ENCODE measurements at places on chromosomes 5 and 9. TPM values are rescaled to one million over a fixed set of nuclear protein-coding genes. Genes with fewer than 3 reads are reported as not detected.
A peak's percentile ranks its signal among the peaks of the same experiment; 100 is the strongest.

Gene NR2F1-AS1
- total RNA-seq, result not detected

Gene CER1
- total RNA-seq, result not detected

Gene PCDHGA4
- 0.20 TPM for total RNA-seq

Gene SLC34A1
- 0.19 TPM for total RNA-seq

Gene CDH6
- total RNA-seq, result not detected

Gene OR1J1
- not detected for total RNA-seq

Gene PCDHB8
- not detected for total RNA-seq

Gene LCN1
- total RNA-seq, result not detected

Gene PRLR
- 0.14 TPM for total RNA-seq

Gene IL9
- not detected for total RNA-seq

Gene CNTNAP3B
- total RNA-seq, result not detected

- H3K27ac ChIP-seq, result peak overlapping the region; percentile 29
- no peak overlapping the region for H3K4me3 ChIP-seq
- peaks cover 25% of the 10 kb centered on the region for H3K4me1 ChIP-seq
- H3K27me3 ChIP-seq, result no peaks in the 10 kb centered on the region
Observed at GRCh38 chr9:89350988-89351557, 32.8 kb downstream of the SECISBP2 start.

DNA sequence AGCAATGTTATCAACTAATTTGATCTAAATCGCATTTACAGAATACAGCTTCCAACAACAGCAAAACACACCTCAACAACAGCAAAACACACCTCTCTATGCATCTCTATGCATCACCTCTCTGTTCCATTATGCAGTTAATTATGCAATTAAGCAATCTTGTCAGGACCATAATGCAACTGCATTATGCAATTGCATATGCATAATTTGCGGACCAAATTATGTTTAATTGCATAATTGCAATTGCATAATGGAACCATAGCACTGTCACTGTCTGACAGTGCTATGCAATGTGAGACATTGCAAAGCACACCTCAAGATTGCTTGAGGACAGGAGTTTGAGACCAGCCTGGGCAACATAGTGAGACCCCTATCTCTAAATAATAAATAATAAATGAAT lies 80.4 kb upstream of the PRSS3 start:
- H3K27me3 ChIP-seq, result peaks cover 31% of the 10 kb centered on the region
- H3K36me3 ChIP-seq, result no peaks in the 10 kb centered on the region
- no peak overlapping the region for H3K4me3 ChIP-seq
- no peaks in the 10 kb centered on the region for H3K4me1 ChIP-seq
- no peak for DNase-seq

DNA sequence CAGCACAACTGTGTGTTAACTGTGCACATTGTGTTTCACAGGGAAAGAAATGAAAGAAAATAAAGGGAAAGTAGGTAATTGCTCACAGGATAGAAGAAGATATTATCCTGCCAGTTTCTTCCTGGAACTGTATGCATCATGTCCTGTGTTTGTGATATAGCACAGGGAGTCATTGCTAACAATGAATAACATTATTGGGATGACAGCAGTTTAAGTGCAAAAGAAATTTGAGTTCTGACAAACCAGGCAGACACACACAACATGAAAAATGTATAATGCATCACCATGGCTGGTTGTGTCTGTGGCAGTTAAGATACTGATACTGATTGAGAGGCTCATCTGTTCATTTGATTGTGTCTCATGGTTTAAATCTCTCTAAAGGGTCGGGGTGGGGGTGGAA lies 145.4 kb downstream of the SPATA31D1 start:
- no peak overlapping the region for H3K27ac ChIP-seq
- no peaks in the 10 kb centered on the region for H3K36me3 ChIP-seq
- H3K27me3 ChIP-seq, result no peaks in the 10 kb centered on the region
- no peak overlapping the region for H3K4me3 ChIP-seq
- DNase-seq, result no peak

GRCh38 chr5:172216345-172216744 lies 22.4 kb downstream of the EFCAB9 start:
- H3K4me1 ChIP-seq, result no peaks in the 10 kb centered on the region
- DNase-seq, result no peak
- no peak overlapping the region for H3K27ac ChIP-seq
- H3K27me3 ChIP-seq, result no peaks in the 10 kb centered on the region
- H3K36me3 ChIP-seq, result peaks cover 44% of the 10 kb centered on the region

GRCh38 chr5:155815248-155815647 lies 511.7 kb upstream of the SGCD start:
- H3K4me1 ChIP-seq, result no peaks in the 10 kb centered on the region
- DNase-seq, result no peak
- H3K27ac ChIP-seq, result no peak overlapping the region
- H3K36me3 ChIP-seq, result no peaks in the 10 kb centered on the region
- H3K4me3 ChIP-seq, result no peak overlapping the region
- H3K27me3 ChIP-seq, result no peaks in the 10 kb centered on the region

DNA sequence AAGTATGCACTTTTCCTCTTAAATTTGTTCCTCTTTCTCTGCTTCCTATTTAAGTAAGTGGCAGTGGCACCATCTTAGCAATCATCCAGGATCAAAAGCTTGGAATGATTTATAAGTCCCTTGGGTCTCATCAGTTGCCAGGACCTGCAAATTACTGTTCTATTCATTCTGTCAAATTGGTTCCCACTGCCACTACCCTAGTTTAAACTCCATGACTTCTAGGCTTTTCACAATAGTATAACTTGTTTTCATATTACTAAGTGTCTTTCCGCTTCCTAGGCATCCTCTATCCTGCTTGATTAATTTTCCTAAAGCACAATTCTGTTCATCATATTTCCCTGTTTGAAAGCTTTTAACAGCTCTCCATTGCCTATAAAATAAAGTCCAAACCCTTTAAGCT lies 363.9 kb upstream of the MEF2C start:
- no peaks in the 10 kb centered on the region for H3K27me3 ChIP-seq
- no peak overlapping the region for H3K27ac ChIP-seq
- no peaks in the 10 kb centered on the region for H3K4me1 ChIP-seq
- DNase-seq, result no peak
- H3K36me3 ChIP-seq, result no peaks in the 10 kb centered on the region

GRCh38 chr9:125586172-125586511 lies 120.9 kb downstream of the MAPKAP1 start:
- DNase-seq, result no peak
- no peak overlapping the region for H3K27ac ChIP-seq
- peaks cover 3% of the 10 kb centered on the region for H3K4me1 ChIP-seq
- H3K4me3 ChIP-seq, result no peak overlapping the region
- no peaks in the 10 kb centered on the region for H3K27me3 ChIP-seq
- H3K36me3 ChIP-seq, result peaks cover 23% of the 10 kb centered on the region

GRCh38 chr9:127848756-127849504 lies 5.5 kb downstream of the ENG start:
- no peak for DNase-seq
- H3K27ac ChIP-seq, result no peak overlapping the region
- no peaks in the 10 kb centered on the region for H3K27me3 ChIP-seq
- H3K4me1 ChIP-seq, result peaks cover 18% of the 10 kb centered on the region

- peaks cover 61% of the 10 kb centered on the region for H3K4me1 ChIP-seq
- H3K4me3 ChIP-seq, result peak overlapping the region; percentile 94
- peak overlapping the region; percentile 87 for H3K27ac ChIP-seq
- DNase-seq, result peak; percentile 52
- peaks cover 32% of the 10 kb centered on the region for H3K36me3 ChIP-seq
Observed at GRCh38 chr5:10250806-10251276, 761 bp downstream of the CCT5 start.

DNA sequence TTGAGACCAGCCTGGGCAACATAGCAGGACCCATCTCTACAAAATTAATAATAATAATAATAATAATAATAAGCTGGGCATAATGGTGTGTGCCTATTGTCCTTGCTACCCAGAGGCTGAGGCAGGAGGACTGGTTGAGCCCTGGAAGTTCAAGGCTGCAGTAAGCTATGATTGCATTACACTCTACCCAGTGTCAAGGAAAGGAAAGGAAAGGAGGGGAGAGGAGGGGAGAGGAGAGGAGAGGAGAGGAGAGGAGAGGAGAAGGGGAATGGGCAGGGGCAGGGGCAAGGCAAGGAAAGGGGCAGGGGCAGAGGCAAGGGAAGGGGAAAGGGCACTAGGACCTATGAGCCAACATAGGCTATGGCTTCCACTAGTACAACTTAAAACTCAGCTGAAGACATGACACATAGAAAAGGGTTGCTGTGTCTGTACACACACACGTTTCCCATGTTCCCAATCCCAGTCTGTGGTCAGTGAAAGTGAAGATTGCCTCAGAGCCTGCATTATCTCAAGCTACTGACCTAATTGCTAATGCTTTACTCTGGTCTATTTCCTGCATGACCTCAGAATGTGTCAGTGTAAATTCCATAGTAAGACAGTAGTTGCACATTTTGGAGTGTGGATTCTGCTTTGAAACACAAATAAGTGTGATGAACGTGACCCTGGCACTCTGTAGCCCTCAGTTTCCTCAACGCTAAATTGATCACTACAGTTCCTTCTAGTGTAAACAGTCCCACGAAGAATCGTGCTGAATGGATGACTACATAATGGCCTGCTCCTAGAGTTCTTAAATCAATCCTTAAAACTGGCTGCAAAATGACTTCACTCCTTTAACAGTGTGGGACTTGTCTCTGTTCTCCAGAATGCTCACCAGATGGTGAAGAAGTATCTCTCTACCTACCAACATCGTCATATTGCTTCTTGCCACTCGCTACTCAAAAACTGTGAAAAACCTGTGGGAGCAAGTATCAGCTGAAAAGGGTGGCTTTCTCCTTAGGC lies 497.0 kb downstream of the RAB3C start:
- no peak for DNase-seq
- peaks cover 2% of the 10 kb centered on the region for H3K36me3 ChIP-seq
- H3K27me3 ChIP-seq, result peaks cover 14% of the 10 kb centered on the region
- H3K4me3 ChIP-seq, result no peak overlapping the region
- H3K4me1 ChIP-seq, result no peaks in the 10 kb centered on the region

GRCh38 chr9:72129271-72130156 lies 19.7 kb upstream of the GDA start:
- H3K27ac ChIP-seq, result no peak overlapping the region
- no peak overlapping the region for H3K4me3 ChIP-seq
- H3K4me1 ChIP-seq, result no peaks in the 10 kb centered on the region
- H3K27me3 ChIP-seq, result no peaks in the 10 kb centered on the region
- no peaks in the 10 kb centered on the region for H3K36me3 ChIP-seq

DNA sequence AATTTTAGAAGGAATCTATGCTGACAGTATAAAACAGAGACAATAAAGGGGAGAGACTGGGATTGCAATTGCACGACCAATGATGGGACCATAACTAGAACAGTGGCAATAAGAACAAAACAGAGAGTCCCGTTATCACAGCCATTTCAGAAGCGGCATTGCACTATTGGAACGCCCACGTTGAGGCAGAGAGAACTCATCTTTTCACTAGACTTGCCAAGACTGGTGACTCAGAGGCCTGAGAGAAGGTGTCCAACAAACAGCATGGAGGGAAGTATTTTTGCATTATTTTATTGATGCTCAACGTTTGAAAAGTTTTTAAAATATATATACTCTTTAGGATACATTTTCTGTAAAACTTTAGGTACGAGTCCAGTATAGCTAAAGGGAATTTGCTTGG lies 737.7 kb downstream of the TLE1 start:
- no peaks in the 10 kb centered on the region for H3K27me3 ChIP-seq
- H3K4me3 ChIP-seq, result no peak overlapping the region
- H3K36me3 ChIP-seq, result no peaks in the 10 kb centered on the region
- no peak for DNase-seq

- H3K4me3 ChIP-seq, result no peak overlapping the region
- no peaks in the 10 kb centered on the region for H3K36me3 ChIP-seq
- peaks cover 24% of the 10 kb centered on the region for H3K4me1 ChIP-seq
- no peak overlapping the region for H3K27ac ChIP-seq
Observed at GRCh38 chr5:10567781-10568321, 4.0 kb downstream of the ANKRD33B start.

- peaks cover 51% of the 10 kb centered on the region for H3K36me3 ChIP-seq
- H3K27me3 ChIP-seq, result no peaks in the 10 kb centered on the region
- DNase-seq, result no peak
- H3K27ac ChIP-seq, result peak overlapping the region; percentile 88
- peaks cover 62% of the 10 kb centered on the region for H3K4me1 ChIP-seq
Observed at GRCh38 chr9:133349965-133350616, 2.1 kb downstream of the RPL7A start.

DNA sequence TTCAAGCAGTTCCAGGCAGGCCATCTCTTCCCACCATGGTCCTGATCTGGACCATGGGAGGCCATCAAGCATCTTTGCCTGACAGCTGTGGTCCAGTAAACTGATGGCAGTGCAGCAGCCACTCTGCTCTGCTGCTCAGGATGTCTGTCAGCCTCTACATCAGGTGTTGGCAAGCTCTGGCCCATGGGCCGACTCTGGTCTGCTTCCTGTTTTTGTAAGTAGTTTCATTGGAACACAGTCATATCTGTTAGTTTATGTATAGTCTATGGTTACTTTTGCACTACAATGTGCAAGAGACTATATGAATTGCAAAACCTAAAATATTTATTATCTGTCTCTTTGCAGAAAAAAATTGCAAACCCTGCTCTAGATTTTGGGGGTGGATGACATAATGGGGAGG lies 225.0 kb downstream of the KCTD16 start:
- no peaks in the 10 kb centered on the region for H3K27me3 ChIP-seq
- H3K27ac ChIP-seq, result no peak overlapping the region

GRCh38 chr5:91599863-91600262 lies 216.7 kb upstream of the ARRDC3 start:
- H3K36me3 ChIP-seq, result no peaks in the 10 kb centered on the region
- DNase-seq, result no peak
- H3K4me1 ChIP-seq, result no peaks in the 10 kb centered on the region
- H3K27me3 ChIP-seq, result no peaks in the 10 kb centered on the region

- DNase-seq, result no peak
- H3K36me3 ChIP-seq, result no peaks in the 10 kb centered on the region
- peaks cover 3% of the 10 kb centered on the region for H3K27me3 ChIP-seq
- no peak overlapping the region for H3K4me3 ChIP-seq
- H3K4me1 ChIP-seq, result no peaks in the 10 kb centered on the region
Observed at GRCh38 chr5:159887050-159887449, 29.2 kb upstream of the ADRA1B start.

GRCh38 chr5:74303578-74303977 lies 336.9 kb downstream of the ENC1 start:
- H3K4me1 ChIP-seq, result no peaks in the 10 kb centered on the region
- no peak overlapping the region for H3K4me3 ChIP-seq
- no peak overlapping the region for H3K27ac ChIP-seq
- H3K36me3 ChIP-seq, result no peaks in the 10 kb centered on the region

DNA sequence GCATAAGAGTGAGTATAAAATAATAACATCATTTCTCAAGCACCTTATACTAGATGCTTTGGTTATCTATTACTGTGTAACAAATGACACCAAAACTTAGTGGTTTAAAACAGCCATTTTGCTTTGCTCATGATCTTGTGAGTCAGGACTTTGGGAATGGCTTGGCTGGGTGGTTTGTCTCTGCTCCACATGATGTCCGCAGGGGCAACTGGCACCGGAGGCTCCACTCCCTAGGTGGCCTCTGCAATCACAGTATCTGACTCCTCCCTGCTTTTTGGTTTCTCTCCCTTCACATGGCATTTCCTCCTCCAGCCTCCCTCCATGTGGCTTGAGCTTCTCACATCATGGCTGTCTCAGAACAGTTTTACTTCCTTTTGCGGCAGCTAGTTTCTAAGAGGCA lies 259.5 kb downstream of the GAS1 start:
- peaks cover 12% of the 10 kb centered on the region for H3K27me3 ChIP-seq
- no peak for DNase-seq
- no peaks in the 10 kb centered on the region for H3K4me1 ChIP-seq
- no peak overlapping the region for H3K4me3 ChIP-seq
- no peak overlapping the region for H3K27ac ChIP-seq

GRCh38 chr9:107948086-107948485 lies 458.5 kb upstream of the KLF4 start:
- no peak overlapping the region for H3K4me3 ChIP-seq
- no peak for DNase-seq
- H3K27me3 ChIP-seq, result no peaks in the 10 kb centered on the region
- H3K4me1 ChIP-seq, result no peaks in the 10 kb centered on the region
- H3K27ac ChIP-seq, result no peak overlapping the region
- H3K36me3 ChIP-seq, result no peaks in the 10 kb centered on the region

All from activated CD8-positive, alpha-beta memory T cell treated with anti-CD3 and anti-CD28 coated beads, Interleukin-2, amount 10 ng/mL, durations not matched to agents 7 days and 5 days (primary cell).